ENCODE measurements at places on chromosomes 1 and 21.

- DNase-seq, result no peak
These were observed 131.4 kb upstream of the F3 start for GRCh38 chr1:94672934-94673333.

GRCh38 chr1:209895709-209896108 lies 42.3 kb upstream of the SYT14 start:
- no peak for DNase-seq

DNA sequence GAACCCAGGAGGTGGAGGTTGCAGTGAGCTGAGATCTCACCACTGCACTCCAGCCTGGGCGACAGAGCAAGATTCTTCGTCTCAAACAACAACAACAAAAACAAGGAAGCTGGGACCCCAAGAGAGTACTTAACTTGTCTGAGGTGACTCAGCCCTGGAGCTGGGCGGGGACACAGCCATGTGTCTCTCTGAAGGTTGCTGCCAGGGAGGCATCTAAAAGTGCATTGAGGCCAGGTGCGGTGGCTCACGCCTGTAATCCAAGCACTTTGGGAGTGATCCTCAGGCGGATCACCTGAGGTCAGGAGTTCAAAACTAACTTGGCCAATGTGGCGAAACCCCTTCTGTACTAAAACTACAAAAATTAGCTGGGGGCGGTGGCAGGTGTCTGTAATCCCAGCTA lies 7.7 kb downstream of the IFI6 start:
- no peak for DNase-seq

GRCh38 chr1:84583648-84584047 lies 9.4 kb upstream of the CTBS start:
- DNase-seq, result no peak

DNA sequence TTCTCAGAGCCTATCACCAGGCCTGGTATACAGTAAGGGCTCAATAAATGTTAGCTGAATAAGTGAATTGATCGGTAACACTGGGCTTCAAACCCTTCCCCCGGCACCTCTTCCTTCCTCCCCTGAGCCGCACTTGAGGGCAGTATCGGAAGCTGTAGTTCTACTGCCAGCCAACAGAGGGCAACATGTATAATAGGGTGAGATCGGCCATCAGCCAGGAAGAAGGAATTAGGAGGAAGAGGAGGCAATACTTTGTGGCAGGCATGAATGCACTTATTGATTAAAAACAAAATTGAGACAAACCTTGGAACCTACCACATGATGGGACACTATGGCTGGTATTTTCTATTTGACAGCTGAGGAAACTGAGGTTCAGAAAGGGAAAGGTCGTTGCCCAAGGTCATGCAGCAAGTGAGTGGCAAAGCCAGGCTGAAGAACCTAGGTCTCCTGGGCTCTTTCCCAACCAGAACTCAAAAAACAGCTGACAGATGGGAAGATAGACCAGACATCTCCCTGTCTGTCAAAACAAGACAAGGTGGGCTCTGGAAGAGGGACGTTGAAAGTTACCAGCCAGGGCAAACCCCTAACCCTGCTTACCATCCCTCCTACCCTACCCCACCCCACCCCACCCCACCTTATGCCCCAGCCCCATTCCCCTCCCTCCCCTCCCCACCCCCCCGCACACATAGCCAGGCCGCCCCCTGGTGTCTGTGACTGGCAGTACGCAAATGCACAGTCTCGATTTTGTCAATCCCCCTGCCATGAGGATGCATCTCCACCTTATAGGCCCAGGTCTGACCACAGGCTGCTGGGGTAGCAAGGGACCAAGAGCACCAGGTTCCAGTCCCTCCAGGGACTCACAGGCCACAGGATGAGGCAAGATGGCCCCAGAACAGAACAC lies 107.3 kb upstream of the RUNX3 start:
- DNase-seq, result no peak

DNA sequence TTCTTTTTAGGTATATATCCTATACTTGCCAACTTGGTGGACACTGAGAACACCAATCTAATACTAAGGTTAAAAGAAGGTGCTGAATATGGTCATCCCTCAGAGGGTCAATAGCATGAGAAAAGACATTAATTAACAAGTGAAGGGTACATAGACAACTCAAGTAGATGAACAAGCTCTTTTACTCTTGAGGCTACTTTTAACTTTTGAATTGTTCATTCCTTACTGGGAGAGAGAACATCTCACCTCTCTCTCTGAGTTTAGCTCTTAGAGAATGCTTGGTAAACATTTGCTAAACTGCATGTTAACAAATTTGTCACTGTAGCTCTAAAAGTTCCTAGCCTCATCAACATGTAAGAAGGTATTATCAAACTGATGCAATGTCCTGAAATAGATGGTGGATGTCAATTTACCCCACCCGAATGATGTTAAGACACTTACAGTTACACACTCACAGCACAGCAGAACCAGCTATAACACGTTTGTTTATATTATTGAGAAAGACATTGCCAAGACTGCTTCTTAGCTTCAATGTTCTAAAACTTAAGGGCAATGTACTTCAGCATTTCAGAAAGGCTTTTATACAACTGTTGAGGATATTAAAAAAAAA lies 35.9 kb downstream of the HEATR1 start:
- no peak for DNase-seq

- DNase-seq, result no peak
These were observed 8.0 kb upstream of the SVBP start for GRCh38 chr1:42825036-42825851.

GRCh38 chr1:47855230-47855629 lies 142.0 kb downstream of the TRABD2B start:
- DNase-seq, result no peak

DNA sequence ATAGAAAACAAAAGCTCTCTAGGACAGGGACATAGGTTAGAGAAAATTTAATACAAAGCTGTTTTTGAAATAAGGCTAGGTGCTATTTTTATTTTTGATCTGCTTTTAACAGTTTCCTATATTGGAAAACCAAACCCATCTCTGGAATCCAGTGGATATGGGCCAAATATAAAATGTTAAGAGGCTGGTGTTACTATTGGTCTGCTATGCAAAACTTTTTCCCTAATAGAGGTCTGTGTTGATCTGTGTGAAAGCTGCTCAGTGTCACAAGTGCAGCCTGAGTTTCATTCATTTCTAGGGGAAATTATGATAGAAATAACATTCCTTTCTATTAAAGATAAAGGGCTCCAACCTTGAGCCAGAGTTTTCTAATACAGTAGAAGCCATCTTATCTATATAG lies 116.4 kb downstream of the OLFML2B start:
- DNase-seq, result no peak

GRCh38 chr21:45291613-45292398 lies 4.1 kb upstream of the POFUT2 start:
- no peak for DNase-seq

DNA sequence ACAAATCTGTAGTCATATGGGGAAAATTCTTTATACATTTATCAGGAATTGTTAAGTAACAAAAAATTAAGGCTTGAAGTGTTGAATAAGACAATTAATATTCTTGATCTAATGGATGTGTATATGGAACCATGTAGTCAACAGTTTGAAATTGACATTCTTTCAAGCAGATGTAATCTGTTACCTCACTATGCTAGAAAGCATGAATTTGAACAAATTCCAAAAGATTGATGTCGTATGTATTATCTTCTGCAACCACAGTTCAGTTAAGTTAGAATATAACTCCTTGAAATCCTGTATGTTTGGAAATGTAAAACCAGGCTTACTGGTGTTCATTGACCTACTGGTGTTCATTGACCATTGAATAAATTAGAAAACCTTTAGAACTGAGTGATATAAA lies 16.1 kb downstream of the CCDC18 start:
- no peak for DNase-seq

GRCh38 chr1:171160211-171160610 lies 24.9 kb upstream of the FMO2 start:
- DNase-seq, result no peak

DNA sequence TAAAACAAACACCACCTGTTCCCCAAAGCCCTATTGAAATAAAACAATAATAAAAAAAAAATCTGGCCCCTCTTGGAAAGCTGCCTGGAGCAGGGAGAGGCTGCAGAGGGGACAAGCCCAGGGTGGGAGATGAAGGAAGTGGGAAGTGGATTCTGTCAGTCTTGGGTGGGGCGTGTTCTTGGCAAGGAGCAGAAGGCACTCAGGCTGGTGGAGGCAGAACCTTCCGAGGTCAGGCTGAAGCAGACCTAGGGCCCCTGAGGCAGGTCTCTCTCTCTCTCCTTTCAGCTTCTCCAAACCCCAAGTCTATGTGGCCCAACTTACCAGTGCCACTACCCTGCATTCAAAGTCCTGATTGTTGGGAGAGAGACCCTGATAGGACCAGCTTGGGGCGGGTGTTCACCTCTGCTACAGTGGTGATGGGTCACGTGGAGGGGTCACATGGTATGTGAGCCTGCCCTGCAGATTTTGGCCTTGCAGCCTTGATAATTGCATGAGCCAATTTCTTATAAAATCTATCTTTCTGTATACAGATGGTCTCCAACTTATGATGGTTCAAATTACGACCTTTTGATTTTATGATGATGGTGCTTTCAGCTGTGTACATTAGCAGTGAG lies 145.4 kb upstream of the C1orf174 start:
- DNase-seq, result no peak

GRCh38 chr1:248818505-248819374 lies 7.0 kb downstream of the SH3BP5L start:
- no peak for DNase-seq

DNA sequence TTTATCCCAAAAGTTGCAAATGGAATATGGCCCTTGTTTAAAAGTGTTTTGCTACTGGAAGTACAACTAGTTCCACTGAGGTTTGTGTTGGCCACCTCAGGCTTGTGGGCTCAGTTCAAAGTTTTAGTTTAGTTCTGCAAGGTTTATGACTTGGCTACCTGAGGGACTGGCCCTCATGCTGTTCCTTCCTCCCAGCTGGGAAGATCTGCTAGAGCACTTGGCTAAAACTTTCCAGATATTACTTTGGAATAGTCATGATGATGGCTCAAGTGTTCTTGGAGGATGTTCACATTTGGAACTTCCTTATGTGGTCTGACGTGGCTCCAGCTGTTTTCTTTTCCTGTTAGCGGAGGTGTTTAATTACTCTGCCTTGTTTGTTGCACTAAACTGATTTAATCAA lies 110.2 kb upstream of the IVNS1ABP start:
- DNase-seq, result no peak

- no peak for DNase-seq
These were observed 29.6 kb downstream of the DMBX1 start for GRCh38 chr1:46519209-46519608.

DNA sequence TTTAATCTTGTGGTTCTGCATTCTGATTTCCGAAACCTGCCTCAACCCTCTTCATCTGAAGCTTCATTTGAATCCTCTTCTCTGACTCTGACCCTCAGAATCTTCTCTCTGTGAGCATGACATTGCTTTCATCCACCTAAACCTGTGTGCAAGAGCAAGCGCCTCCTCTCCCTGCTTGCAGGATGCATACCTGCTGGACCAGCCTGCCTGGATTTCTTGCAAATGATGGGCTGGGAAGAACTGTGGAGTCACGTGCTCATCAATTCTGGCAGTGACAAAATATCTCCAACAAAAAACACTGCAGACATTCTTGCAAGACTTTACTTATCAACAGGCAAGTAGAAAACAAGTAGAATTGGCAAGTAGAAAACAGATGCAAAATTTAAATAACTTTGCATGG lies 20.8 kb upstream of the SLC35F3 start:
- no peak for DNase-seq

- DNase-seq, result no peak
These were observed 33.2 kb upstream of the RUNX3 start for GRCh38 chr1:24963099-24963872.

DNA sequence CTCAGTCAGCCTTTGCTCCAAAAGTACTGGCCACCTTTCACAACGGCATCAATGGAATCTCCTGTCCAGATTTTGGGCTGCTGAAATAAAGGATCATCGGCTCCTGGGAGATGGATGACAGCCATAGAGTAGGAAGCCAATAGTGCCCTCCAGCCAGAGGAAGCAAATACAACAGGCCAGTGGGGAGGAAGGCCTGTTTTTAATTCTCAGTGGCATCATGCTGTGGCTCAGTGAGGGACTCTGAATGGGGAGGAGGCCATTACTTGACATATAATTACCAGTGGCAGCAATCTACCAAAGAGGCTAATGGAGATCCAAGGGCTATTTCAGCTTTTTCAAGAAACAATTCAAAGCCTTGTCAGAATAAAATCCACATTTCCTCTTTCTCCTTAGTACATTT lies 26.7 kb downstream of the COLGALT2 start:
- no peak for DNase-seq

GRCh38 chr21:32548978-32549377 lies 36.3 kb downstream of the TCP10L start:
- no peak for DNase-seq

DNA sequence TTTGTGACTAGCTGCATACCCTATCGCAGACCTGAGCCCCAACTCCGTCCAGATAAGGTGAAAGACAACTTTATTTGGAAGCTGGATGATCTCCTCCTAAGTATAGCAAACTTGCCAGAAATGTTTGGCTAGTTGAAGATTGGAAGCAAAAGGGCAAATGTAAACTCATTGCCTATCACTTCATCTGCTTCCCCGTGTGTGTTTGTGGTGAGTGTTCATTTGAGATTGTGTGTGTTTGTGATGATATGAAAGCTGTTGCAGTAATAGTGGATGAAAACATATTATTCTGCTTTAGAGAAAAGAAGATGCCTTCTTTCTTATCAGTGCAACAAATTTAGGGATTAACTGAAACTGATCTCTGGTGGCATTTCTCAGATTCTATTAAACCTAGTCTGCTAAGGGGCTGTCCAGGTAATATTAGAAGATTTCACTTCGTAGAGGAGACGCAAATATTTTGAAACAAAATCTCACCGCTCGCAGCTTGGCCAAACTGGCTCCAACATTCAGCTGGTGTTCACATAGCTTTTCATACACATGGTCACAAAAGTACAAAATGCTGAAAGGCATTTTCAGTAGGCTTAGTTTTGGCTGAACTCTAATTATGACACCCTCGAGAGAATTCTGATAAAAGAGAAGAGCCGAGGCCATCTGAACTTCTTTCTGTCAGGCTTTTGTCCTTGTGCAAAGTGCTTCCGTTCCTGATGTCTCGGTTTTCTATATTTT lies 1.1 kb downstream of the TBX19 start:
- no peak for DNase-seq

DNA sequence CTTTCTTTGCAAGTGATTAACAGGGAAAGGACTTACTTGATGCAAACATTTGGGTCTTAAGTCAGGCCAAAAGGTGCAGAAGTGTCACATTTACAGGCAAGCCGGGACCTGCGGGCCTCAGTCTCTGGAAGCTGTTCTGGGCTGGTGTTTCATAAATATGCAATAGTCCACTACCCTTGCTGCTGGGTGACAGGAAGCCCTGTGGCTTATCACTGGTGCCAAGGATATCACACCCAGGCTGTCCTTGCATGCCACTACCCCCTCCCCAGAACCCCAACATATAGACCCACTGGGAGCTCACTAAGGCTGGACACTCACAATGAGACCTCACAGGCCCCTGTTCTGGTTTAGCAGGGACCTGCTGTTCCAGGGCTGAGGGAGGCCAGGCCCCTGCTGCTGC lies 3.4 kb upstream of the LEFTY2 start:
- DNase-seq, result no peak

- DNase-seq, result no peak
These were observed 27.6 kb upstream of the HUNK start for GRCh38 chr21:31845151-31845729.
